ENCODE measurements at places on chromosomes 1 and 21.
A peak's percentile ranks its signal among the peaks of the same experiment; 100 is the strongest.

GRCh38 chr1:165487921-165488320 lies 43.0 kb upstream of the RXRG start:
- DNase-seq, result no peak

DNA sequence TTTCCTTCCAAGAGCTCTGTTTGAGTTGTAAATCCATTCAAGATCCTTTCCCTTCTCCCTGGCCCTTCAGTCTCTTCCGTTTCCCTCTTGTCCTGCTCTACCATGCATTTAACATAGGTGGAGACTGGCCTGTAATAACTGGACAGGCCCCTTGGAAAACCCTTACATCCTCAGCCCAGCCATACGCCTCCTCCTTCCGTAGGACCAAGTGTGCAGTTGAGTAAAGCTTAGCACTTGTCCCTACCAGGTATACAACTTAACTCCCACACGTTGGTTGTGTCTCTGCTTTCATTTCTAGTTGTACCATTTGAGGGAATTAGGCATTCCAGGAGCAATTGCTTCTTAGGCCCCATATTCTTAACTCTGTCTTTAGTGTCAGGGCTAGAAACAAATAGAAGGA lies 6.4 kb downstream of the MAN1C1 start:
- no peak for DNase-seq

DNA sequence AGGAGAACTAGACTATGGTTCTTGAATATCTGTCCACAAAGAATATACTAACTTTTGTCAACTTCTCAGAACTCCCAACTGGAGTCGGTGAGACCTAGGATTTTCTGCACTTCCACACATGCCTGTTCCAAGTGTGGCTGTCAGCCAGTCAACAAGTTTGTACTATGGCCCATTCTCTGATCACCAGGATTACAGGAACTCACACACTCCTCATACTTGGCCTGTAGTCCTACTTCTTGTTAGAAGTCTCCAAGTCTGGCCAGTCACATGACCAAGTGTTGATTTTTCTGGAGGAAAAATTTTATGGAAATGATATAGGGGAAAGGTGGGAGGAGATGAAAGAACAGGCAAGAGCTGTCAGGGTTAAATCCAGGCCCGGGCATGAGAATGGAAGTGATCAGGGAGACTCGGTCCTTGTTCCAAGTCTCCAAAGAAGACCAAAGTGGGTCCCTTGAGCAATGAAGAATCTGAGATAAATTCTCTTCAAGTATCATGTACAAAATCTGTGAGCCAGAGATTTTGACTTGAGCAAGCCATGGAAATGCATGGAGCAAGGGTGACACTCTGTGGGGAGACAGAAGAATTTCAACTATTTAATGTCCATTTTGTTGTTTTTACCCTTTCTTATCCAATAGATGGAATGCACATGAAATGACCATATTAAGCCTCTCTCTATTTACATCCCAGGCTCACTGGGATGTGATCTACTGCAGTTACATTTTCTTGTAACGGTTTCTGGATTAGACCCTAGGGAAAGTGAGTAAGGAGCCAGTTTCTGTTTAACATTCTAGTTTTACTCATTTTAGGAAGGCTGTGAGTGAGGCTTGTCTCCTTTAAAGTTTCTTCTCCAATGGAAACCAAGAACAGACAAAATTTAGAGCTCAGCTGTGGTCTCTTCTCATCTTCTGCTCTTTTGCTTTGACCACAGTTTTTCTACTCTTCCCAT lies 320.9 kb downstream of the ASTN1 start:
- no peak for DNase-seq

GRCh38 chr1:36095760-36096405 lies 7.2 kb downstream of the ADPRS start:
- DNase-seq, result no peak

- DNase-seq, result no peak
These were observed 5.6 kb upstream of the RD3 start for GRCh38 chr1:211497489-211498045.

- no peak for DNase-seq
These were observed 12.6 kb downstream of the CDKN2C start for GRCh38 chr1:50982611-50983010.

DNA sequence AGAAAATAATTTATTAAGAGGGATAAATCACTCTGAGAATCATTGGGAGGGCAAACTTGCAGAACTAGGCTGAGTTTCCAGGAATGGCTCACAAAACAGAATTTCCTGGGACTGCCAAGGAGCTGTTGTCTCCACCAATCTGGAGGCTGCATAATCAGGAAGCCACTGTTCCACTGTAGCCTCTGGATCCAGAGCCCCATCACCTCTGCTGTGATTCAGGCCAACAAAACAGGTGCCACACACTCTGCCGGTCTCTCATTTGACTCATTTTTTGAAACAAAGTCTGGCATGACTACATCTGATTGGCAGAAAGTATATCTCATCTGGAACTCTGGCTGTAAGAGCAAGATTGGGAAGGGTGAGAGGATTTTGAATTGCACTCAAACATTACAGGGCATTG lies 178.9 kb upstream of the C1orf105 start:
- no peak for DNase-seq

GRCh38 chr1:40755067-40755466 lies 28.5 kb upstream of the KCNQ4 start:
- DNase-seq, result no peak

GRCh38 chr1:203283597-203283996 lies 21.7 kb upstream of the BTG2 start:
- no peak for DNase-seq

DNA sequence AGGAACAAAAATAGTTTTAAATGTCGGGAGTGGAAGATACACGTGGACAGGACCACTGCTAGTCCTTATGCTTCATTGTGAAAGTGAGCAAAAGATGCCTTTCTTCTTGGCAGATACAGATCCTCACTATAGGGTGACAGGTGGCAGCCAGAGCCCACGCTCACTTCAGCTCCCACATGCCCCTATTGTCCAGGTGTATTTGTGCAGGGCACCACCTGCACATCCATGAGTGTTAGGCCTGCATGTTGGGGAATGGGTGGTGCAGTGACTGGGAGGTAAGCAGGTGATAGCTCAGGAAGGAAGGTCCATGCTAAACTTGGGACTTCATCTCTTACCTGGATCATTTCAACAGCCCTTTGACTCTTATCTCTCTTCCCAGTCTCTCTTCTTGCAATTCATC lies 27.4 kb downstream of the SLC5A9 start:
- DNase-seq, result no peak

DNA sequence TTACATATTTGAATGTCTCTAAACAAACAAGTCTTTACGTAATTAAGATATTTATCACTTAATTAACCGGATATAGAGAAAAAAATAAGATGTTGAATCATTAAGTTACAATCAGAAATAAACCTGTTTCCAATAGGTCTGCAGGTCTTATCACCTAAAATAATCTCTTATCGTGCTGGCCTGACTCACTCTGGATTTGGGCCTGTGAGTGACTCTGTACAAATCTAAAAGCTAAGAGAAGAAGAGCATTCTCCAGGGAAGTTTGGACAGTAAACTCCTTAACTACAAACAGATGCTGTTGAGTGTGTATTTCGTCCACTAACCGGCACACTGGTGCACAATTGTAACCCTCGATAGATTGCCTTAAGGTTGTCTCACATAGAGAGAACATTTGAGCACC lies 25.3 kb downstream of the CEP104 start:
- DNase-seq, result no peak

DNA sequence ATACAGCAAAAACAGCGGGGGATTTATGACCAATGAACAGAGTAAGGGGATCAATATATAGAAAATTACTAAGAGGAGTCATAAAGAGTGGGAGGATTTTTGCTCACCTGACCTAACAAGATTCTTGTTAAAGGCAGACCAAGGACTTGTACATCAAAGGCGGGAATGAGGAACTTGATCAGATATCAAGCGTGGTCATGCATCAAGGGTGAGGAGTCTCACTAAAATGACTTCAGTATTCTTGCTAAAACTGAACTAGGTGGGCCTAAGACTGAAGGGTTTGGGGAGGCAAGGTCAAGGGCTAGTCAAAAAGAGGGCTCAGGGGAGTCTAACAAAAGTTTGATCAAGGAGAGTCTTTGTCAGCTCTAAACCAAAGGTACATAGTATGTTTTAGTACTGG lies 2.1 kb downstream of the MOV10 start:
- no peak for DNase-seq

DNA sequence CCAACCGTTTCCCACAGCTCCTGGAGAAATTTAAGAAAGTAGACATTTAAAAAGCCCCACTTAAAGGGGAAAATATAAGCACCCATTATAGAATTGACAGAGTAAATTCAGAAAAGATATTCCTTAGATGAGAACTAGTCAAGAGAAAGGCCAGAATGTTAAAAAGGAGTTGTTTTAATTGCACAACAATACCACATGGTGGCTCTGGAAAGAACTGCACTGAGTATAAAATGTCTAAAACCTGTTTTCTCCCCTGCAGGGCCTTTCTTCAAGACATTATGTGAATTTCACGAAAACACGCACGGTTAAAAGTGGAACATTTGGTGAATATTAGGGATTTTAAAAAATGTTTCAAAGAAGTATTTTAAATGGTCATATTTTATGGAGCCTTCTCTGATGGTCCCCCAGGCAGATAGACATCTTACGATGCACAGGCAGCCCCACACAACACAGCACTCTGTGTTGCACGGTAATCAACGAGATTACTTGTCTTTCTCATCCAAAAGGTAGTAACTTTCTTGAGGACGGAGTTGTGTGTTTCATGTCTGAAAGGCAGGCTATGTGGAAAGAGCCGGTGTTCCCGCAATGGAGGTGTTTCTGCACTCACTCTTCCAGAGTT lies 101.9 kb downstream of the PRRX1 start:
- DNase-seq, result no peak

GRCh38 chr1:108685529-108685928 lies 6.6 kb upstream of the PRPF38B start:
- DNase-seq, result no peak

DNA sequence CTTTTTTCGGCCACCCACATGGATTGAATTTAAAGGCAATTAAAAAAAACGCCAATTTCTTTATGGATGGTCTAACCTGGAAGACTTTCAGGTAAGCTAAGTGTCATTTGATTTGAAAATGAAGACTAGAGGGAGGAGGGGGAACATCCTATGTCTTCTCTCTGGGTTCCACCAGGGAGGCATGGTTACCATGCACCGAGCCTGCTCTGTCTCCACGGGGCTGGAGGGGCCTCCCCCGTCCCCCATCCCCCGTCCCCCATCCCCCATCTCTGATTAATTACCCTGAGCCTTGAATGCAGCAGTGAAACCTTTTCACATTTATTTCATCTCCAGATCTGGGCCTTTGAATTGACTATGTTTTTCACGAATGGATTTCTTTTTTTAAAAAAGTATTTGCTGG lies 135.1 kb downstream of the TLR5 start:
- DNase-seq, result no peak

- DNase-seq, result no peak
These were observed 2.0 kb downstream of the MEF2D start for GRCh38 chr1:156498432-156499193.

GRCh38 chr1:209569455-209570207 lies 13.9 kb upstream of the CAMK1G start:
- DNase-seq, result peak; percentile 42

- DNase-seq, result no peak
These were observed 8.3 kb downstream of the FAM229A start for GRCh38 chr1:32353886-32354570.

DNA sequence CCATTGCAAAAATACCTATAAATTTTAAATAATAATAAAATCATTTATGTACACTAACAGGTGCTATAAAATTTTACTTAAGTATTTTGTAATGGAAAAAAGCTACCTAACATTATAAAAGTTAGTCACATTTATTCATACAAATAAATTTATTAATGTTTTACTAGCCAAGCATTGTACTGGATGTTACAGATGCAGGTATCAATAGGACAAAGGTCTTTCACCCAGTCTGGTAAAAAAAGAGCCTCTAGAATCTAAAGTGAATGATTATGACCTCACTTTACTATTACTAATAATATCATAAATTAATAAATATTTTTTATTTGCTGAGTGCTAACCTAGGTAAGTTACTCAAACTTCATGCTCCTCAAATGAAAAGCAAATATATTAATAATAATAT lies 170.6 kb downstream of the KCNT2 start:
- no peak for DNase-seq

DNA sequence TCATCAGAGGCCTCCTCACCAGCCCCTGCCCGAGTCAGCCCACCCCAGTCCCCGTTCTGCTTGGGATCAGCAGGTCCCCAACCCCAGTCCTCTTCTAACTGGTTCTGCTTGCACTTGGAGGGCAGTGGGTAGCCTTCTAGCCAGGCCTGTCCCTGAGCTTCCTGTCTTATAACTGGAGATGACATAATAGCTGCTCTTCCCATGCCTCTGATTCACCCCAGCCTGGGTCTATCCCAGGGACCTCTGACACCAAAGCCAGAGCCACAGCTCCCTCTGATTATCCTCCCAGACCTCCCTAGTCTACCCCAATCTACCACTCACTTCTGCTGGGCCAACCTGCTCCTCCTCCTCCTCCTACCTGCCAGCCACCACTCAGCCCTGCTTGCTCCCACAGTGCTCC lies 31.4 kb downstream of the IQGAP3 start:
- no peak for DNase-seq

DNA sequence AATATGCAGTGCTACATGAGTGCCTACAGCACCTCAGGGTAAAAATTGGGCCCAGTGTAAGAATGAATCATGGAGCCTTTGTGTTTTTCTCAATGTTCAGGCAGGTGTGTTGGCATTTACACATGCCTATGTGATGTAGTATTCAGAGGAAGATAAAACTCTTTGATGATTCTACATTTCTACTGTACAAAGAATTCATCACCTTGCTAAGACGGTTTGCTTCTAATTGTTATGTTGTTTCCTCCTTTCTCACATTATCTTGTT lies 867.3 kb downstream of the TTLL7 start:
- DNase-seq, result no peak

DNA sequence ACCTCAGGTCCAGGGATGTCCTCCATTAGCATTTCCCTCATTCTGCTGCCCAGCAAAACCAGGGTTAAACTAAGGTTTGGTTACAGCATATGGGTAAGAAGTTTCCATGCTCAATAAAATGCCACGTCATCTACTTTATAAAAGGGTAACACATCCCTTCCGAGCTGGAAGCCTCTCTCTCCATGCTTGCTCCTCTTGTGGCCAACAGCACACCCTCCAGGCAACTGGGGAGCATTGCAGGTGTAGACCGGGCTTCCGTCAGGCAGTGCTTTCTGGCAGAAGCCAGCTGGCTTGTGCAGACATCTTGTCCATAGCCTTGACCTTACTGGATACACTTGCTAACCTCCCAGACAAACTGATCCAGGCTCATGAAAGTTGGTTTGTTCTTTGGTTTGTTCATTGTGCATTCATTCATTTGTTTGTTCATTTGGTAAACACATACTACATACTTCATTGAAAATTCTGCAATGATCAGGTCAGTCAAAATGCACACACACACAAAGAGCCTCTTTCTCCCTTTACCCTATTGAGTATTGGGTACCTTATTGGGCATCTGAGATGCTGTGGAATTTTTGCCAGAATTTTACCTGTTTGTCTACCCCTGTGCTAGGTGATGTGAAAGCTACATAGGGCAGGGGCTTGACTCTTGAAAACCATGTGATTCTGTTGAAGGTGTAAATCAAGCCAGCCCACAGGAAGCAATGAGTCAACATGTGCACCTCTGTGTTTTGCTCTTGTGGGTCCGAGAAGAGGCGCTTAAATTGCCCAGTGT lies 422.8 kb downstream of the CAMTA1 start:
- no peak for DNase-seq
